ENCODE measurements at places on chromosomes 16 and 17.

DNA sequence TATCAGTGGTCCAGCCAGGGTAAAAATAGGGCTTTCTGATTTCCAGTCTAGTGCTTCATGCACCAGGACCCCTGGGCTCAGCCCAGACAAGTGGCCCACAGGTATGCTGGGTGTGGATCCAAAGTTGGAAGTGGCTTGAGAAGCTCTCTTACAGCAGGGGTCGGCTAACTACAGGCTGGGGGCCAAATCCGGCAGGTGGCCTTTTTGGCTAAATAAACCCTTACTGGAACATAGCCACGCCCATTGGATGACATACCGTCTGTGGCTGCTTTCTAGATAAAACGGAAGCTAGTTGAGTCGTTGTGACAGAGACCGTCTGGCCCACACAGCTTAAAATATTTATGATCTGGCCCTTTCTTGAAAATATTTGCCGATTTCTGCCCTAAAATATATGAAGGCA is 119.0 kb upstream of the CDC42EP4 start:
- no peak for DNase-seq

DNA sequence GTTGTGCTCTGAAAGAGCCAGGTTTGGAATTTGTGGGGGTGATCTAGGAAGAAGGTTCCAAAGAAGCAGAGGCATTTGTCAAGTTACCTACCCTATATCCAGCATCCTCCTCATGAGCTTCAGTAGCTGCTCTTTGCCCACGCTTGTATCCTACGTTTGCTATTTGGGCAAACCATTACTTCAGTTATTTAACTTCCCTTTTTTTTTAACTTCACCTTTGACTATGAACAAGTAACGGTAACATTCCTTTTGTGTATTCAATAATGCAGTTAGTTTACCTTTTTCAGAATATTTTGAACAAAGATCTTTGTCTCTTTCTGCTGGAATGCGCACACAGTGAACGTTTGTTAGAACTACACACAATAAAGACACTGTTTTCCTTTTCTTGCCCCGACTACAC is 41.5 kb downstream of the CYB5B start:
- DNase-seq = no peak

GRCh38 chr16:3642397-3643094 is 11.9 kb upstream of the DNASE1 start:
- DNase-seq = no peak

- DNase-seq = no peak
Observed at GRCh38 chr17:16878606-16879005, 93.3 kb downstream of the TNFRSF13B start.

- DNase-seq = no peak
Observed at GRCh38 chr17:73534209-73534909, 109.9 kb downstream of the SDK2 start.

DNA sequence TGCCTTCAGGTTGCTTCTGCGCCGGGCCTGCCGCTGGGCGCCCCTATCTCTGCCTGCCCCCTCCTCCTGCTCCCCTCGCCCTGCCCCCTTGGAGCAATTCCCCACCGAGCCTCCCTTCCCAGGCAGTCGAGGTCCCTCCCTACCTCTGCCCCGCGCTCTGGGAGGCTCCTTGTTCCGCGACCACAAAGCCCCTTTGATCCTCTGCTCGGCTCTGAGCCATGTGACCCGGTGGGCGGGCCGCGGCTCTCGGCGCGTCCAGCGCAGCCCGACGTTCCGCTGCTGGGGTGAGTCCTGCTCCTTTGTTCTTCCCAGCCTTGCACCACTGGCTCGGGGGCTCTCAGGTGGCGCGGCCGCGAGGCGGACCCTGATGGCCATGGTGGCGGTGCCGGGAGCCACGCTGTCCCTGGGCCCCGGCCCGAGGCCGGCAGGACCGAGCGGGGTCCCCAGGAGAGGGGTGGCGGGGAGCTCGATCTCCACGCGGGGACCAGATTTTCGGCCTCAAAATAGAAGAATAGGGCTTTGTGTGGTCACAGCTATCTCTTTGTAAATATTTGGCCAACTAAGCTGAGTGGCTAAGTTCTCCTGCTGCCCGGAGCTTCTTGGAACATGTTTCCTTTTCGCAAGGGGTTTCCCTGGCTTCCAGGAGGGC is 310.6 kb downstream of the SEC14L1 start:
- no peak for DNase-seq

DNA sequence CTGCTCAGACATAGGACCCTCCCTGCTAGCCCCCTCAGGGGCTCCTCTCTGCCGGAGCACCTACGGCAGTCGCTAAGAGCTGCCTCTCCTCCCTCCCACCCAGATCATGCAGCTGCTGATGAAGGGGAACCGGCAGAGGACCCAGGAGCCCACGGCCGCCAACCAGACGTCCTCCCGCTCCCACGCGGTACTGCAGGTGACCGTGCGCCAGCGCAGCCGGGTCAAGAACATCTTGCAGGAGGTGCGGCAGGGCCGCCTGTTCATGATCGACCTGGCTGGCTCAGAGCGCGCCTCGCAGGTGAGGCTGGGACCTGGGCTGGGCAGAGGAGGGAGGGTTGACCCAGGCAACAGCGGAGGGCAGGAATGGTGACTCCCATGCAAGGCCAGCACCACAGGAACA is 17.0 kb downstream of the BTBD17 start:
- no peak for DNase-seq

- DNase-seq = no peak
Observed at GRCh38 chr17:77326636-77327035, 185.9 kb downstream of the SEC14L1 start.

DNA sequence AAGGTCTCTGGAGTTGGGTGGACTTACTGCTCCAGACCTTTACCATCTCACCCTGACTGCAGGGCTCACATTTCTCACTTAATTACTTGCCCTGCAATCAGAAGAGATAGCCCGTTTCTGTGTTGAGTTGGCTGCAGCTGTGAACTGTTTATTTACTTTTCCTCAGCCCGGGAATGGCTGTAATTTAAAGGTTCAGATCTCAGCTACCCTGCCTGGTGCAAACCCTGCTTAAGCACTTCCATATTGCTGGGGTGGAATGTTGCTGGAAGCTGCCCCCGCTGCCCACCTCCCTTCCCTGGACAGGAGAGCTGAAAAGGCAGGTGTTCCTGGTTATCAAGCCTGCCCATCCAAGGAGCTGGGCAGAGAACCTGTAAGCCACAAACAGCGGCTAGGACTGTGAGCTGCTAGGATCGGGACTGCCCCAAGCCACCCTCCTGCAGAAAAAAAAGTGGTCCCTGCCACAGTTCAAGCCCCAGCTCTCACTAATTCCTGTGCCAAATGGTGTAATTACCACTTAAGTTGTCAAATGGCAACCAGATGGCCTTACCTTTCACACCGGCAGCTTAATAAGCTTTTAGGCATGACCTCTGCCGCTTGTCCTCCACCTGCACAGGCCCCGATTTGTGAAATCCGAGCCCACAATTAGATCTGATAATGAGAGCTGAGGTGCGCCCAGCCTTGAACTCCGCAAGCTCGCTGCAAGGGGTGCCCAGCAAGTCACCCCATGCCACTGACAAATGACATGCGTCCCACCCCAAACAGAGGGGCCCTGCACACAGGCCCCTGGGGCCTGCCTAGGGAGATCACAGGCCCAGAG is 269.8 kb downstream of the C16orf95 start:
- no peak for DNase-seq

GRCh38 chr16:57479205-57479975 is 6.9 kb downstream of the DOK4 start:
- DNase-seq = peak; percentile 36

DNA sequence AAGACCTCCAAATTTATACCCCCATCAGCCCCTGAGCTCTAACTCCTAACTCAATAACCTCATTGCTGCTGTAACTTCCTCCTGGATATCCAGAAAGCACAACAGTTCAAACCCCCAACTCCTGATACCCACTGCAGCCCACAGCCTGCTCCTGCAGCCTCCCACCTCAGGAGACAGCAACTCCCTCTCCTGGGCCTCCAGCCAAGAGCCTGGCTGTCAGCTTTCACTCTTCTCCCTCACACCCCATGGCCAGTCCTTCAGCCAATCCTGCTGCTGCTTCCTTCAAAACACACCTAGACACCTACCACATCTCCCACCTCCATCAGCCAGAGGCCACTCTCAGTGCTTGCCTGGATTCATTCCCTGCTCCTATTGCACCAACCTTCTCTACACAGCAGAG is 5.4 kb downstream of the GINS2 start:
- DNase-seq = no peak

- DNase-seq = no peak
Observed at GRCh38 chr16:72740347-72740746, 307.6 kb downstream of the ZFHX3 start.

GRCh38 chr16:57988929-57989328 is 11.5 kb downstream of the ZNF319 start:
- no peak for DNase-seq

- no peak for DNase-seq
Observed at GRCh38 chr16:71855937-71856662, 10.3 kb downstream of the ATXN1L start.
